ENCODE measurements at places on chromosomes 3 and 15.

- DNase-seq: no peak
These were observed 23.3 kb downstream of the ZDHHC3 start for GRCh38 chr3:44952689-44953088.

DNA sequence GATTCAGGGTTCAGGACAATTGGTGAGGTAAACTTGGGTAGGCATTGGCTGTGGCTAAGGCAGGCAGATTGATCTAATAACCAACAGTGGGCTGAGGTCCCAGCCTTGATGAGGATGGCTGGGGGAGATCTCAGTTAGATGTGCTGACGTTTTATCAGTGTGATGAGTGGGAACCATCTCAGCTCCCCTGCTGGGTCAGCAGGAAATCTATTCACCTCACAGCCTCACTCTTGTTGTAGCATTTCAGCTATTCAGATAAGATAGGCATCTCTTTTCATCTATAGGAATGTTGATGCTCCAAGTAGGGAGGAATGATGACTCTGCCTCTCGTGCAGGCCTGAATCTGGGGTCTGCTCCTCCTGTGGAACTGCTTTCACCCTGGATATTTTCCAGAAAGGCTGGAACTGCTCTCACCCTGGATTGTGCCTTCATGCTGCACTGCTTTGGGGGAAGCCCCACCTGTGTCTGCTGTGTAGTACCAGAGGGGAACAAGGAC, 973.7 kb downstream of the NSUN3 start:
- no peak for DNase-seq

GRCh38 chr3:133931084-133931483, 35.4 kb upstream of the RAB6B start:
- DNase-seq: peak; percentile 6

- no peak for DNase-seq
These were observed 72.5 kb upstream of the PRR23C start for GRCh38 chr3:139117136-139117675.

GRCh38 chr15:88467073-88467934, at the start of the genes MRPL46 and MRPS11:
Gene MRPL46, minus strand, starts transcription at chr15:88467388. Its CDS starts 11 bp downstream, at chr15:88467377.
Gene MRPS11, plus strand, starts transcription at chr15:88467708. Its CDS starts 10 bp downstream, at chr15:88467718.
- DNase-seq: peak; percentile 86

- DNase-seq: no peak
These were observed 42.8 kb upstream of the MLF1 start for GRCh38 chr3:158528076-158528674.

DNA sequence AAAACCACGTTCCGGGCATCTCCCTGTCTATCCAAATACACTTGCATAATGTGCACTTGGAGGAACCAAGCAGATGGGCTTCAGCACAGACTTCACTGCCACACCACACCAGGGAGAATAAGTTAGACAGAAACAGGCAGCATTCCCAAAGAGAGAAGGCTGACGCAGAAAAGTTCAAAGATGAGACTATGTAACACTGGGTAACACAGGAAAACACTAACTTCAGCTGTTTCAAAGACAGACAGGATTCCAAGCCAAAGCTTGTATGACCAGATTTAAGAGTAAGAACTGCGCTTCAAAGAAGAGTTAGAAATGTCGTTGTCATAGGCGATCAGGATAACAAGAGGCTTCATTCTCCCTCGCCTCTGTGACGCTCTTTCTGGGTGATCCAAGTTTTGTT, 19.9 kb downstream of the SLC51A start:
- no peak for DNase-seq

- DNase-seq: no peak
These were observed 275.3 kb upstream of the CADM2 start for GRCh38 chr3:84683493-84683892.

GRCh38 chr3:67037615-67038014, 39.5 kb downstream of the KBTBD8 start:
- no peak for DNase-seq

DNA sequence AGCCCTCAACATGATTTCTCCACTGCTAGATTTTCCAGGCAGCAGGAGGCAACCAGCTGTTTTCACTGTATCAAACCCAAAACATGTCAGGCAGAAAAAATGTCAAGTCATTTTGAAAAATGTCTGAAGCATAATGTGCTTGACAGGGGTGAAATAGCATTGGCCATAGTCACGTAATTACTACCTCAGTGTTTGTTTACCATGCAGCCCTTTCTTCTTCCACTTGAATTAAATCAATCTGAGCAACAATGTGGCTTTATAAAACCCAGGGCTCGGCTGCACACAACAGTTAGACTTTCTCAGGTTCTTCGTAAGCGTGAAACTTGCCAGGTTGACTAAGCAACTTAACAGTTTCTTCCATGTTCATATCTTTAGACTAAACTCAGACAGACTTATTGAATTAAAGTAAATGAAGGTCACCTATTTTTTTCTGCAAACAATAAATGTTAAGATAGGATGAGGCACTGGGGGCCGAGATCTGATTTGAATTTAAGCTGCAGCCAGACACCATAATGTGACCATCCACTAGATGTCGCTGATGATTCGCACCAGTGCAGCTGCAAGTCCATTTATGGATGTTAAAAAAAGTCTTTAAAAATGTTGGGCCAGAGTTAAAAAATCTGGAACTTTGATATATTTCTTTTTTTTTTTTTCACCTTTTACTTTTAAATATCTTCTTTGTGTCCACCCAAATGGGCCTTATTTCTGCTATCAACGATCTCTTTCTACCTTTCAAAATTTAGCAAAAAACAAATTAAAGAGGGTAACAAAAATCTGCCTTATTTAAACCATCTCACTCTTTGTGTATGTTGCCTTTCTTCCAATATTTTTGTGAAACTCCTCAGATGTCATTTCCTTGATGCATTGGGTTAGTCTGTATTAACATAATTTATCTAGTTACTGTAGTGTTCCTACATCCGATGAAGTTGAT, 305.9 kb downstream of the CACNA2D3 start:
- peak; percentile 19 for DNase-seq

DNA sequence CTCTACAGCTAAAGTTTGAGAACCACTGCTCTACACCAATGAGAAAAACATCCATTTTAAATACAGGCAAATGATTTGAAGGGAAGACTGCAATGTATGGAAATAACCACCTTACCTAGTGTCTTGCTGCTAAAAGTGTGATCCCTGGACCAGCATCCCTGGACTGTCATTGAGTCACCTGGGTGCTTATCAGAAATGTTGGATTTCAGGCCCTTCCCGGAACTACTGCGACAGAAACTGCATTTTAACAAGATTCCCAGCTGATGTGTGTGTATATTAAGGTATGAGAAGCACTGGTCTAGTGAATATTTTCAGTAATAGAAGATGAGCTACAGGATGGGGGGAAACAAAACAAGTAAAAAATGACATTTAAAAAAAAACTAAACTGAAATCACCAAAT, 324.1 kb downstream of the MECOM start:
- no peak for DNase-seq

DNA sequence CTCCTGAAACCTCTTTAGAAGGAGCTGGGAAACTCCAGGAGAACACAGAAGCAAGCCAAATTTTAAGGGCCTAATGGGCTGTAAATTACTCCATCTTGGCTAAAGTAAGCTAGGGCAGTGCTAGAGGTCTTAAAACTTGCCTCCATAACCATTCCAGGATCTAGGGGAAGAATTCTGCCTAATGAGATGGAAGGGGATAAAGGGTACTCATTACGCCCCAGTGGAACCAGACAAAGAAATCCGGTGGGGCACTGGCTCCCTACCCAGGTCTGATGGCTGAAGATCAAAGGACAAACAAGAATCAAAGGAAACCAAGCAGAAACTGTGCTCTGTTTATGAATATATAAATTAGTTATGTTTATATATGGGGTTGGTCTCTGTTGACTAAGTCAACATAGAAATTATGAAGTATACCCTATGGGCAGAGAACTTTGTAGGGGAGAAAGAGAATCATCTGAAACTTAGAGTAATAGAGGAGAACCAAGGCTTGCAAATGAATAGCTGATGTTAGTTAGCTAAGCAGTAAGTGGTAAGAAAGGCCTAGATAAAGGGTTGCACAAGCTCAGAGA, 57.8 kb downstream of the NCEH1 start:
- no peak for DNase-seq

DNA sequence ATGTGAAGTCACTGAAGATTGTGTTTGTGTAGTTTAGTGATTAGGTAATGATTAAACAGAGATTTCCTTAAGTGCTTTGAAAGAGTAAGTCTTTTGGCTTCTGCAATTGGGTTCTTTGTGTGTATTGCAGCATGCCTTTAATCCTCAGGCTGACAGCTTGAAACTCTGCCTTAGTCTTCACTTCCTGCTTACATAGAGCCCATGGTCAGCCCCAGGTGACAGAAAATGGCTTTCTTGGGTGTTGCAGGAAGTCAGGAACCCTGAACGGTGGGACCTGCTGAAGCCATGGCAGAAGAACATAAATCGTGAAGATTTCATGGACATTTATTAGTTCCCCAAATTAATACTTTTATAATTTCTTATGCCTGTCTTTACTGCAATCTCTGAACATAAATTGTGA, 61.3 kb downstream of the KBTBD8 start:
- DNase-seq: no peak

DNA sequence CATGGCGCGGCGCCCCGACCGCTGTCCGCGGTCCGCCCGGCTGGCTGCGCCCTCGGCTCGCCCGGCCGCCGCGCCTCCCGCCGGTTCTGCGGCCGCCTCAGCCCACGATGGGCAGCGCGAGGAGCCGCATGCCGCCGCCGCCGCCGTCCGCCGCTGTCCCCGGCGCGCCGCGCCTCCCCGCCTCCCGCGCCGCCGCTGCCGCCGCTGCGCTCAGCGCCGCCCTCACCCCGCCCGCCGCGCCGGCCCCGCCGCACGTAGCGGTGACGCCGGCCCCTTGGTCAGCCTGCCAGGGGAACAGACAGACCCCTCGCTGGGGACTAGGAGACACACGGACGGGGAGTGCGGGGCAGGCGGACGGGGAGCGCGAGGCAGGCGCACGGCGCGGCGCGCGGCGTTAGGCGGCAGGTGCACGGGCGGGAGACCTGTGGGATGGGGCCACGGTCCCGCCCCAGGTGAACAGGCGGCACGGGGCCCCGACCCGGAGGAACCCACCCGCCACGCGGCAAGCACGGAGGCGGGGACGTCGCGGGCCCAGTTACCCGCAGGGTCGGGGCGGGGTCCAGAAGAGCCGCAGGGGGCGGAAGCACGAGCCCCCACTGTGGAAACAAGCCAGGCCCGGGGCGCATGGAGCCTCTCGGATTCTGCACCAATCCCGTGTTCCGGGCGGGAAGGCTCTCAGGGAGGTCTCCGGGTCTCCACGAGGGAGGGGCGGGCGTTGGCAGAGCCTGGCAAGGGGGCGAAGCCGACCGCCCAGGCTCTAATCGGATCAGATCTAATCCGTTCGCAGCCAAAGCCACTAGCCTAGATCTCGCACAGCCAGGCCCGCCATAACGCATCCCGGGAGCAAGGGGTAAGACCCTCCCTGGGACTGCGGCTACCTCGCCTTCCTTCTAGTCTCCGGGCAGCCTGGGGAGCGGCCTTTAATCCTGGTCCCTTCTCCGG, at the start of gene CSPG5:
Gene CSPG5 (minus strand): TSS at position 175 of the 942 bp plus-strand sequence. CDS start 172 bp downstream, at position 3.
- DNase-seq: peak; percentile 24

- DNase-seq: no peak
These were observed 126.5 kb downstream of the FAM43A start for GRCh38 chr3:194812176-194812575.

GRCh38 chr15:39488961-39489360, 91.9 kb upstream of the THBS1 start:
- DNase-seq: no peak

GRCh38 chr3:45929042-45929679, 14.1 kb upstream of the CXCR6 start:
- peak; percentile 49 for DNase-seq
